ENCODE measurements at places on chromosomes 2 and 18.
A peak's percentile ranks its signal among the peaks of the same experiment; 100 is the strongest.

GRCh38 chr18:13574355-13574754, 152.0 kb downstream of the FAM210A start:
- no peak for DNase-seq

DNA sequence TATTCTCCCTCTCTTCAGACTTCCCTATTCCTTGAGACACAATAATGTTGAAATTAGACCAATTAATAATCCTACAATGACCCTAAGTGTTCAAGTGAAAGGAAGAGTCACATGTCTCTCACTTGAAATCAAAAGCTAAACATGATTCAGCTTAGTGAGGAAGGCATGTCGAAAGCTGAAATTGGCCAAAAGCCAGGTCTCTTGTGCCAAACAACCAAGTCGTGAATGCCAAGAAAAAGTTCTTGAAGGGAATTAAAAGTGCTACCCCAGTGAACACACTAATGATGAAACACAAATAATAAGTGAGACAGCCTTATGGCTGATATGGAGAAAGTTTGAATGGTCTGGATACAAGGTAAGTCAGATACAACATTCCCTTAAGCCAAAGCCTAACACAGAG, 115.4 kb downstream of the PXDN start:
- DNase-seq = no peak

GRCh38 chr2:142545036-142545435, 332.4 kb upstream of the KYNU start:
- peak; percentile 46 for DNase-seq

GRCh38 chr2:162073888-162074631, at the start of gene DPP4:
DPP4 (minus strand) TSS chr2:162074215; CDS start chr2:162073981, 234 bp downstream.
- no peak for DNase-seq

- no peak for DNase-seq
Observed at GRCh38 chr18:44758861-44759631, 78.4 kb downstream of the SETBP1 start.

- DNase-seq = peak; percentile 94
Observed at GRCh38 chr2:42967959-42968674, 175.7 kb upstream of the HAAO start.

Data from forelimb muscle (tissue), 1 donor.